ENCODE measurements at places on chromosomes 5 and 9.

GRCh38 chr9:114616684-114617520 lies 5.8 kb downstream of the TMEM268 start:
- DNase-seq, result no peak

- DNase-seq, result no peak
These were observed 2.4 kb downstream of the GIN1 start for GRCh38 chr5:103117471-103117991.

GRCh38 chr9:133344071-133344470 lies 3.9 kb downstream of the MED22 start:
- DNase-seq, result no peak

GRCh38 chr5:135600152-135600570 lies 21.4 kb upstream of the CXCL14 start:
- DNase-seq, result no peak

GRCh38 chr9:38689678-38690077 lies 30.3 kb downstream of the FAM240B start:
- no peak for DNase-seq
